Activated CD4-positive, alpha-beta memory T cell treated with anti-CD3 and anti-CD28 coated beads for 36 hours (primary cell): ENCODE measurements at places on chromosomes 6 and 20. TPM values are rescaled to one million over a fixed set of nuclear protein-coding genes. Genes with fewer than 3 reads are reported as not detected.

DNA sequence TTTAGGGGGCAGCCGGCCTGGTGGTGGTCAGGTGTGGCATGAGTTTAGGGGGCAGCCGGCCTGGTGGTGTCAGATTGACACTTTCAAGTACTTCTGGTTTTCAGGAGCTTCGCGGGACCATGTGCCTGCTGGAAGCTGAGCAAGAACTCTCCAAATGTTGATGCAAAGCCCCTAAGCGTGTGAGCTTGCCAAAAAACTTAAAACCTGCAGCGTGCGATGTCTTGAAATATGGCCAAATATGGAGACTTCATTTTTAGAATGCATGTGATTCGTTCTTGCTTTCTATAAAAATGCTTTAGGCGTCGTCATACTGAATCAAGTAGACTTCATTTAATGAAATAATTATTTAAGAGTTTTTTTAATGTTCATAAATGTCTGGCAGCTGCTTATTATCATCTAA lies 149.4 kb downstream of the SMOC2 start:
- DNase-seq, result no peak

CGA gene
- total RNA-seq, result not detected

SCRT2 gene
- total RNA-seq, result not detected

PLA2G7 gene
- total RNA-seq, result not detected
